Activated naive CD8-positive, alpha-beta T cell treated with anti-CD3 and anti-CD28 coated beads, Interleukin-2, amount 10 ng/mL, durations not matched to agents 7 days and 5 days (primary cell): ENCODE measurements at places on chromosomes 7 and 10. TPM values are rescaled to one million over a fixed set of nuclear protein-coding genes. Genes with fewer than 3 reads are reported as not detected.

- H3K4me3 ChIP-seq = no peak overlapping the region
- no peaks in the 10 kb centered on the region for H3K36me3 ChIP-seq
- DNase-seq = no peak
- no peak overlapping the region for H3K27ac ChIP-seq
- peaks cover 2% of the 10 kb centered on the region for H3K27me3 ChIP-seq
- no peaks in the 10 kb centered on the region for H3K4me1 ChIP-seq
Observed at GRCh38 chr10:34933676-34934075, 118.6 kb upstream of the PARD3 start.

DNA sequence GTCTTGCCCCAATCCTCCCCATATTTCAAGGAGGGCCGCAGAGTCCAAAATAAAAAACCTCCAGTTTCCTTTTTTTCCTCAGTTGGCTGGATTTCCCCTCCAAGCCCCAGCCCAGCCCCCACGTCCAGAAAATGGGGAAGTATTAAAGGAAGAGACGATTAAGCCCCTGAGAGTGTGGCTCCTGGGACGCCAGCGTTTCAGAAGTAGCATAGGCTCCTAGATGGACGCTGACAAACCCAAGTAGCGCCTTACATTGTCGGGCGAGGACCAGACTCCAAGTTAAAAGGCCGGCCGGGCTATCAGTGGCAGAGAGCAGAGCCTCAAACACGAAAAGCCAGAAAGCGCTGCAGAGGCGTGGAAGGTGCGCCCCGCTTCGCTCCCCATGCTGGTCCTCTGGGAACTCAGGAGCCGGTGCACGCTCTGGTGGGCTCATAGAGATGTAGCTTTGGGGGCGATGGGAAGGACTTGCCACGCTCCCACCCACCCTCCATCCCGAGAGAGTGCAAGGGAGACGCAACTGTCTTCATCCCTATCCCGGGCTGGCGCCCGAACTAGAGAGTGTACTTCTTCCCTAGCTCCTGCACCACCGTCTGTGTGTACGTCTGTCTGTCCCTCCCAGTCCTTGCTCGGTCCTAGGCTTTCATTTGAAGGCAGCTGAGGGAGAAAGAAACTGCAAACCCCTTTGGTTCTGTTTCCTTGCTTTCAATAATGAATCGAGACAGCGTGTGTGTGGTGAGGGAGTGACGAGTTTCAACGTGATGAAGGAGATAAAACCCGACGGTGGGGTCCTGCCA is 6.3 kb upstream of the EMX2 start:
- peaks cover 87% of the 10 kb centered on the region for H3K27me3 ChIP-seq
- peaks cover 3% of the 10 kb centered on the region for H3K4me1 ChIP-seq
- H3K4me3 ChIP-seq = no peak overlapping the region
- no peak for DNase-seq
- no peak overlapping the region for H3K27ac ChIP-seq

- no peaks in the 10 kb centered on the region for H3K36me3 ChIP-seq
- H3K27ac ChIP-seq = no peak overlapping the region
- no peaks in the 10 kb centered on the region for H3K4me1 ChIP-seq
- no peak overlapping the region for H3K4me3 ChIP-seq
- DNase-seq = no peak
Observed at GRCh38 chr7:134532180-134532953, 5.0 kb downstream of the AKR1B10 start.

The ANXA8L1 gene
- total RNA-seq = 0.17 TPM

The SPDYE17 gene
- total RNA-seq = not detected

DNA sequence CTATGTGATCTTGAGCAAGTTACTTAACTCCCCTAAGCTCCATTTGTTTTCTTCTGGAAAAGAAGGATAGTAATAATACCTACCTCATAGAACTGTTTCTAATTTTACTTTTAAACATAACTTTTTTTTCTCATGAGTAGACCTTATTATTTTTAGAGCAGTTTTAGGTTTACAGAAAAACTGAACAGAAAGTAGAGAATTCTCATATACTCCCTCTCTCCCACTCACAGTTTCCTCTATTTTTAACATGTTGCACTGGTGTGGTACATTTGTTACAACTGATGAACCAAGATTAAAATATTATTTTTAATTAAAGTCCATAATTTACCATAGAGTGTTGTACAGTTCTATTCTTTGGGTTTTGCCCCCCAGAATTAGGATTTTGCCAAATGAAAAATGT is 221.3 kb upstream of the CSTF2T start:
- peaks cover 8% of the 10 kb centered on the region for H3K27me3 ChIP-seq
- H3K36me3 ChIP-seq = no peaks in the 10 kb centered on the region
- H3K4me1 ChIP-seq = peaks cover 1% of the 10 kb centered on the region
- no peak for DNase-seq
- H3K4me3 ChIP-seq = no peak overlapping the region
- no peak overlapping the region for H3K27ac ChIP-seq

DNA sequence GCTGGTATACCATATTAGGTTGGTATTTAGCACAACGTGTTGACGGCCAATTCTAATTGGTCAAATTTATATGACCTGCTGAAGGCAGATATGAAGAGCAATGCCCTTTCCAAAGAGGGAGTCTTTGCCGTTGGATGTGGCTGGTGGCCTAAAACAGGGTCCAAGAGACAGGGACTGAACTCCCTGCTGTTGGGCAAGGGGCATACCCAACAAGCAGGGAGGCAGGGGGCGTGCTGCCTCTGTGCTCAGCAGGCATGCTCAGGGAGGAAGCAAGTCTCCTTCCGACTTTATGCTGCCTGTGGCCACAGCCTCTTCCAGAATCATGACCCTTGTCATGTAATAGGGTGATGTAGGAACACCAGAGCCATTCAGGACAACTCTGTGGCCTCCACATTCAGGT is 167.7 kb upstream of the NPVF start:
- H3K4me3 ChIP-seq = no peak overlapping the region
- H3K27me3 ChIP-seq = peaks cover 12% of the 10 kb centered on the region
- no peak overlapping the region for H3K27ac ChIP-seq
- H3K4me1 ChIP-seq = peaks cover 1% of the 10 kb centered on the region

DNA sequence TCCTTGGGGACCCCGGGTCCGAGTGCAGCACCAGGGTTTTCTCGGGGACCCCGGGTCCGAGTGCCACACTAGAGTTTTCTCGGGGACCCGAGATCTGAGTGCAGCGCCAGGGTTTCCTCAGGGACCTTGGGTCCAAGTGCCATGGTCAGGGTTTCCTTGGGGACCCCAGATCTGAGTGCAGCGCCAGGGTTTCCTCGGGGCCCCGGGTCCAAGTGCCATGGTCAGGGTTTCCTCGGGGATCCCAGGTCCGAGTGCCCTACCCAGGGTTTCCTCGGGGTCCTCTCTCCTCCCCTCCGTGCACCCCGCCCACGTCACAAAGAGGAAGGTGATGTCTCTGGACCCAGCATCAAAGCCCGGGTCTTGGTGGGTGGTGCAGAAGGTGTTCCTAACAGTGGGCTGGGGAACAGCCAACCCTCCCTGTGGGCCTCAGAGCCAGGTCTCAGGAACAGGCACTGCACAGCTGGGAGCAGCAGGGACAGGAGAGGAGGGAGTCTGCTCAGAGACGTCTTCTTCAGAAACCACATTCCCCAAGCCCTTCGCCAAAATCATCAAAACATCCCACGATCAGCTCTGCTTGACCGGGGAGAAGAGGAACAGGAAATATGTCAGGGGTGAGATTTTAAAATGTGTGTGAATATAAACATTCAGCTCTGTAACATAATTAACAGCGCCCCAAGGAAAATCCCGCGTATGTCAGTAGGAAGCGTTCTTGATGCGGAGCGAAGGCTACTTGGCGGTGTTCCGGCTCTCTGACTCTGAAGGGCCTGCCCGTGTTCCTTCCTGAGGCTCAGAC is 540.7 kb downstream of the DNAJB6 start:
- H3K4me1 ChIP-seq = peaks cover 13% of the 10 kb centered on the region
- H3K36me3 ChIP-seq = no peaks in the 10 kb centered on the region
- no peaks in the 10 kb centered on the region for H3K27me3 ChIP-seq
- no peak overlapping the region for H3K4me3 ChIP-seq

- no peak overlapping the region for H3K27ac ChIP-seq
- no peak for DNase-seq
- H3K36me3 ChIP-seq = no peaks in the 10 kb centered on the region
- H3K4me1 ChIP-seq = peaks cover 2% of the 10 kb centered on the region
- no peak overlapping the region for H3K4me3 ChIP-seq
Observed at GRCh38 chr7:32206987-32207386, 136.8 kb upstream of the PDE1C start.

DNA sequence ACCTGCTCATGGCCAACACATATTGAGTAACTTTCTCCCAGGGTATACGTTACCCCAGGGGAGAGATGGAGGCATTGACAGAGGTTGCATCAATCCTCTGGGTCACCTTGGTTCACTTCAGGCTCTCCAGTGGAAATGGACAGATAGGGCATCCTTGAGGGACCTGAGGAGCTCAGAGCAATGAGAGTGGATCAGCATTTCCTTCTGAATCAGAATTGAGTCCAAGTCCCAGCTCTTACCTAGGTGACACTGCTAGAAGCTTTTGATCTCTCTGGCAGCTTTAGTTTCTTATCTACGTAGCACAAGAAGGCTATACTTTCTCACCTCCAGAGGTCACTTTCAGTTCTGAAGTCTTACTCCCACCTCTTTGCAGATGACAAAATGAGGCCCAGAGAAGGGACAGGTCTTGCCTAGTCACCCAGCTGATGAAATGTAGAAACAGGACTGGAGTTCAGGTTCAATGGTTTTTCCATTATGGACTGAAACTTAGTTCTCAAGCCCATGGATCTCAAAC is 35.2 kb downstream of the PANK1 start:
- peaks cover 6% of the 10 kb centered on the region for H3K4me1 ChIP-seq
- H3K27ac ChIP-seq = no peak overlapping the region
- no peak for DNase-seq

DNA sequence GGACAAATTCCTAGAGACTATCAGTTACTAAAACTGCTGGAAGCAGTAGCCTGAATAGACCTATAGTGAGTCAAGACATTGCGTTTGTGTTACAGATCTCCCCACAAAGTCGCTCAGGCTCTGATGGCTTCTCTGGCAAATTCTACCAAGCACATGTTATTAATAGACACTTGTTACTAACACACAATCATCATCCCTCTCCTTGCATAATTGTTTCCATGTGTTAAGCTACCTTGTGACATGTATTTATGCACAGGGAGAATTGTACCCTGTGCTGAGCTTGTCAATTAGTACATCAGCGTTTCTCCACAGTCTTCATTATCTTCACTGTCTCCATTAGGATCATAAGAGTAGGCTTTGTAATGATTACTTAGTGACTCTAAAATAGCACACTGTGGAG is 31.2 kb downstream of the DYNC2I1 start:
- H3K4me3 ChIP-seq = no peak overlapping the region
- H3K36me3 ChIP-seq = peaks cover 12% of the 10 kb centered on the region
- H3K27me3 ChIP-seq = no peaks in the 10 kb centered on the region

The SPDYE18 gene
- total RNA-seq = 1.1 TPM

The BTBD16 gene
- total RNA-seq = not detected

DNA sequence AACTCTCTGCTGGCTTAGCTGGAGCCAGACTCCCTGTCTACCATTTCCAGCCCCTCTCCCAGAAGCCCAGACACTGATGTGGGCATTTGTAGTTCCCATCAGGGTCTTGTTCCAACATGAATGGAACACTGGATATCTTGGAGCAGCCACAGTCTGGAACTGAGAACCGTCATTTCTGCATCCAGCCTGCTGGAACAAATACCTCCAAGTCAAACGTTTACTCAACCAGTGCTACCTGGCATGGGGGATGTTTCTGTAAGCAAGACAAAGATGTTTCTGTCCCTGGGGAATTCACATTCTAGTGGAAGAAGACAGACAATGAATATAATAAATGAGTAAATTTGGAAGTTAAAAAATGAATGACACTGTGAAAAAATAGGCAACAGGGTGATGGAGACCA is 70.8 kb upstream of the ZNF438 start:
- H3K36me3 ChIP-seq = no peaks in the 10 kb centered on the region
- H3K4me1 ChIP-seq = peaks cover 19% of the 10 kb centered on the region
- H3K27ac ChIP-seq = no peak overlapping the region
- no peak for DNase-seq

DNA sequence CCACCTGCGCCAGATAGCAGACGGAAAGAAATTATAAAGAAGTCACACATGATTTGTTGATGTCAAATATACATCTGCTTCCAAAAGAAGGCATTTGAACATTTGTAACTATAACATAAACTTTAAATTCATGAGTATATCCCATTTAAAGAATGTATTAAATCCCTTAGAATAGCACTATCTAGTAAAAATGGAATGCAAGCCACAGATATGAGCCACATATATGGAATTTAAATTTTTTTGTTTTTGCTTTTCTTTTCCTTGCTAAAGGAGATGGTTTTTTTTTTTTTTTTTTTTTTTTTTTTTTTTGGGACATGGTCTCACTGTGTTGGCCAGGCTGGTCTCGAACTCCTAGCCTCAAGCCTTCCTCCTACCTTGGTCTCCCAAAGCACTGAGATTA is 730.8 kb downstream of the PHTF2 start:
- H3K4me3 ChIP-seq = no peak overlapping the region
- no peaks in the 10 kb centered on the region for H3K4me1 ChIP-seq
- H3K27me3 ChIP-seq = no peaks in the 10 kb centered on the region
- H3K27ac ChIP-seq = no peak overlapping the region

The SDK1 gene
- total RNA-seq = 0.25 TPM

- peaks cover 9% of the 10 kb centered on the region for H3K27me3 ChIP-seq
- no peaks in the 10 kb centered on the region for H3K4me1 ChIP-seq
- no peak overlapping the region for H3K27ac ChIP-seq
- H3K4me3 ChIP-seq = no peak overlapping the region
- no peak for DNase-seq
Observed at GRCh38 chr7:79806161-79806734, 328.4 kb upstream of the GNAI1 start.

The MYO1G gene
- 403 TPM for total RNA-seq

The FRMPD2 gene
- total RNA-seq = not detected

GRCh38 chr10:95493862-95494261 is 67.3 kb downstream of the SORBS1 start:
- peaks cover 5% of the 10 kb centered on the region for H3K27me3 ChIP-seq
- DNase-seq = no peak
- H3K4me1 ChIP-seq = no peaks in the 10 kb centered on the region

DNA sequence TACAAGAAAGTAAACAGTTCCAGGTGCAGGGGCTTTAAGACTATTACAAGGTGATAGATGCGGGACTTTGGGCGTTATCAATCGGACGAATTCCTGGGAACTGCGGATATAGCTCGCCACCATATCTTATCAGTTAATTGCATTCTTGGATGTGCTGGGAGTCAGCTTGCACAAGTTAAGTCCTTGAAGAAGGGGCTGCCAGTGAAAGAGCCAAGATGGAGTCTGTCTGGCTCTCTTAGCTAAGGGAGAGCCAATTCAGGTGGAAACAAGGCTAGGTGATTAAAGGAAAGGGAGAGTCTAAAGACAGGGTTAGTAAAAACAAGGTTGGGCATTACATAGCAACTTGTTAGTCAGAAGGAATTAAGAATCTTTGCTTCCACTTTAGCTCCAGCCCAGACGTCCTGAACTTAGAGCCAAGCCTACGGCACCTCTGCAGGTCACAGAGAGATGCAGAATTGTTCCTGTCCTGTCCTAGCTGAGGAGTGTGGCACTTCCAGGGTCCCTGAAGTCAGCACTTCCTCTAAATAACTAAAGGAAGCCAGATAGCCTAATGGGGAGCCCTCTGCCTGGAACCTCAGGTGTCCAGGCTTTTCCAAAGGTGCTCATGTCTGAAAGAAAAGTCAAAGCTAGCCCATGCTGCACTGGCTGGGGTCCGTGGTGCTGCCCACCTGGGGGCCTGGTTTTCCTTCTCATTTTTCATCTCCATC is 17.3 kb downstream of the ZC3HAV1 start:
- no peak for DNase-seq
- no peaks in the 10 kb centered on the region for H3K27me3 ChIP-seq
- peak overlapping the region; percentile 86 for H3K4me3 ChIP-seq
- peaks cover 73% of the 10 kb centered on the region for H3K36me3 ChIP-seq
- peaks cover 77% of the 10 kb centered on the region for H3K4me1 ChIP-seq
- peak overlapping the region; percentile 93 for H3K27ac ChIP-seq
